ENCODE measurements at places on chromosomes 2 and 18.

- no peak for DNase-seq
These were observed 42.1 kb downstream of the FARSB start for GRCh38 chr2:222613715-222614331.

DNA sequence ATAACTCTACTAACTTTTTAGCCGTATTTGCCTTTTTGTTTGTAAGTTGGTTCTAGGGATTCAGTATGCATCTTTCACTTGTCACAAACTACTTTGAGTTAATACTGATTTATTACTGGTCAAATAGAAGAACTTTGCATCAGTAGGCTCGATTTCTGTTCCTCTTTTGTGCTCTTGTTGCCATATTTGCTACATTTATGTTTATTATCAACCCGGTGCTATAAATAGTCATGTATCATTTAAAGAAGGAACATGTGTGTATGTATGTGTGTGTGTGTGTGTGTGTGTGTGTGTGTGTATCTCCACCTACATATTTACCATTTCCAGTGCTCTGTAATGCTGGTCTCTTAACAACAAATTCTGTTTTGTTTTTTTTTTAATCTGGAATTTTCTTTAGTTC, 79.6 kb upstream of the B3GNT7 start:
- DNase-seq = no peak

GRCh38 chr2:67806816-67807215, 256.0 kb downstream of the C1D start:
- no peak for DNase-seq

- DNase-seq = no peak
These were observed 978 bp upstream of the TUBA4A start for GRCh38 chr2:219254590-219255201.

- no peak for DNase-seq
These were observed 31.4 kb upstream of the PHLPP1 start for GRCh38 chr18:62683935-62684334.

DNA sequence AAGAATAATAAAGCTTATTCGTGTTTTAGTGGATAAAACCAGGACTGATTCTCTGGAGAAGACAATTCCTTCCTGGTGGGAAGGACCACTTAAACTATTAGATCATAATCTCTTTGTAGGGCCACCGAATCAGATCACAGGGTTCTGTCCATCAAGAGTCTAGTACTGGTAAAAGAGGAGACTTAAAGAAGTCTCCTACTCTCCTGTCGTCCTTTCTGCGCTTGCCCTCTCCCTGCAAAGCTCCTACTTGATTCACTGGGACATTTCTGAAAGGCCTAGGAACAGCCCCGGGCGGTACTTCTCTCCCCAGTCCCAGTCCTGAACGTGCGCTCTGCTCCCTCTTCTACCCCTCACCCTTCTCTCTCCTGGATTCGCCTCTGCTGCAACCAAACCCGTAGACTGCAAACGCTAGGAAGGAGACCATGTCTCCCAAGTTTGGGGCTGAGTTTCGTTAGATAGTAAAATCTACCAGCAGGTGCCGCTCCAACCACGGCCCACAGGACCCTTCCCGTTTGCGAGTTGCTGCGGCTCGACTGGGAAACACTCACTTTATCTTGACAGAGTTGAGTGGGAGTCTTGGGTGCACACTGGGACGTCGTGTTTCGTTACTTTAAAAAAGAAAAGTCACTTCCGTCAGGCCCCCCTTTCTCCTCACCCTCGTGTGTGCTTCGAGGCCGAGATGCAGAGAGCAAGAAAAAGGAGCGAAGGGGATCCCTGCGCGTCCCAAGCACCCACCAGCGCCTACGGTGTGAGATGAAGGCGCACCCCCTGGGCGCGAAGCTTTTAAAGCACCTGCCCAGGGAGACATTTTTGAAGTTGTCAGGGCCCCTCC, 923 bp downstream of the FIGLA start:
- DNase-seq = no peak

DNA sequence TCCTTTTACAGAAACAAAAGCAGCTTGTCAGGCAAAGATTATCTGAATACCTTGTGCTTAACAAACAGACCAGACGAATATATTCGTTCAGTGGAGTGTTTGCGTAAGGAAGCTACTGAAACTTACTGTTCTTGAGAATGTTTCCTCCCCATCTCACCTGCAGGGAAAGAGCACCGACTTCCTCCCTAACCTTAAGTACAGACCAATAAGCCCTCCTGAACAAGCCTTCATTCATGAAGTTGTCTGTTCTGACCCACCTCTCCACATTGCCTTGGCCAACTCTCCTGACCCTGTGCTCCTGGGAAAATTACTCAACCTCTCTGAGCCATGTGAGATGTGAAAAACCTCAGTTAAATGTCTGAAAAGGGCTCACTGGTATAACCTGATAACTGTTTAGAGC, 35.2 kb downstream of the STK39 start:
- DNase-seq = no peak

DNA sequence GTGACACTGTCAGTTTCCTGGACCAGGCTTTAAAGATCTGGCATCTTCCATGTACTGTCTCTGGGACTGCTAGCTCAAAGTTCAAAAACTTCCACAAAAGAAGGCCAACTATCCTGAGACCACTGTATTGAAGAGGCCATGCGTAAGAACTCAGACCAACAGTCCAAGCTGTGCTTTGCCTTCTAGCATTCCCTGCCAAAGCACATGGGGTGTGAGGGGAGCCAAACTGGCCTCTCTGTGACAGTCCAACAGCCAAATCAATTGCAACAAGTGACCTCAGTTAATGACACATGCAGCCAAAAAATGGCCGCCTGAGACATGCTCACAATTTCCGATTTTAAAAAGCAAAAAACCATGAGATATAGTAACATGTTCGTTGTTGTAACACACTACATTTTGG, 160.3 kb upstream of the CDH19 start:
- no peak for DNase-seq

- no peak for DNase-seq
These were observed 250.5 kb downstream of the LOXHD1 start for GRCh38 chr18:46406539-46406932.

DNA sequence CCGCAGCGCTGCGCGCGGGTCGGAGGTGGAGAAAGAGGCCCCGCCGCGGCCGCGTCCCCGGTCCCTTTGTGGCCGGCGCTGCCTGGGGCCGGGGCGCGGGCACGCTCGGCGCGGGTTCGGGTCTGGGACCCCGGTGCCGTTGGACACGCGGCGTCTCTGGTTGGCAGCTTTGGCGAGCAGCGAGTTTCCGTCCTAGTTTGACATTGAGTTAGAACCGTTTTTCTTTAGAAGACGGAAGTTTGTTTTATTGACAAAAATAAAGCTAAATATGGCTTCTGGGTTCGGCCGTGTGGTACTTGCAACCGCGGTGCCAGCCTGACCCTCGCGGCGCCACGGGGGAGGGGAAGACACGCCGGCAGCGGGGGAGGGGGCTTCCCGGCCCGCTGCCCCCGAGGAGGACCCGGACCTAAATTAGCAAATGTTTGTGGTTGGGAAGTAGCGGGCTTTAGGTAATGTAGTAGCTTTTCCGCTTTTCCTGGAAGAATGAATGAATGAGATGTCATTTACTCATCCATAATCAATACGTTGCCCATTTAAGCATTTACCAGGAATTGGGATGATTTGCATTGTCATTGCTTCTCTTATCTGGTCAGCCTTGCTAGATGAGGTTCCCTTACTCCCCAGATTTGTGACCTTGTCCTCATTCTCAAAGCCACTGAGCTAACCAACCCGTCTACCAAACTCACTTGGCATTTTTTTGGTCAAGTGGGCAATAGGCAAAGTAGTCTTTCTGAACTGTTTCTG, 530 bp downstream of the GALNT1 start:
- DNase-seq = no peak

GRCh38 chr2:237665713-237666143, 38.3 kb downstream of the LRRFIP1 start:
- no peak for DNase-seq

DNA sequence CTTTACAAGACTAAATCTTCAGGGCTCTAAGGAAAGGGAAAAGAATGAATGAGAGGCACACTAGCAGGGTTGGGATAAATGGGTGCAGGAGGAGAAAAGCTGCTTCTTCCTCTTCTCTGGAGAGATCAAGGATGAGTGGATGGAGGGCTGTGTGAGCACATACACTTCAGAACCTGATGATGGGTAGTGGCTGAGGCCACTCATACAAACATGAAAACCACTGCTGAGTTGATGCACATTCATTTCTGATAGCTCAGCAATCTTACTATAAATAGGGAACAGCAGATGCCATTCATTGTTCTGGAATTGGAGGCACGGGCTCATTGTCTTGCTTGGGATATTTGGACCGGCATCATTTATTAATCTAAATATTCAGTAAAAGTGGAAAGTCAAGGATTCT, 152.4 kb upstream of the KCTD1 start:
- DNase-seq = no peak

DNA sequence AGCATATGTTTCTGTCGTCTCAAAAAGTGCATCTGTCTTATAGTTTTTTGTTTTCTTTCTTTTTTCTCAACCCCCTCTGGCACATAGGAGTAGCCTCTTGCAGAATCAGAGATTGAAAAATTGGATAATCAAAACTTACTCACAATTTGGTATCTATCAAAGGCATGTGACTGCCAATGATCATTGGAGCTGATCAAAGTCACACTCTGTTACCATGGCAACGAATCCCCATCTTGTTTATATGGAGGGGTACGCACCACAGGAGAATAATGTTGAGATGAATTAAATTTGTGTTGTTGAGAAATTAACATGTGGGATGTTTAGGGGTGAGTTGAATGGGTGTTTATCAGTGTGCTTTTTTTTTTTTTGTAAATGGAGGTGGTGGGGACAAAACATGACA, 458.3 kb upstream of the FANCL start:
- DNase-seq = no peak

DNA sequence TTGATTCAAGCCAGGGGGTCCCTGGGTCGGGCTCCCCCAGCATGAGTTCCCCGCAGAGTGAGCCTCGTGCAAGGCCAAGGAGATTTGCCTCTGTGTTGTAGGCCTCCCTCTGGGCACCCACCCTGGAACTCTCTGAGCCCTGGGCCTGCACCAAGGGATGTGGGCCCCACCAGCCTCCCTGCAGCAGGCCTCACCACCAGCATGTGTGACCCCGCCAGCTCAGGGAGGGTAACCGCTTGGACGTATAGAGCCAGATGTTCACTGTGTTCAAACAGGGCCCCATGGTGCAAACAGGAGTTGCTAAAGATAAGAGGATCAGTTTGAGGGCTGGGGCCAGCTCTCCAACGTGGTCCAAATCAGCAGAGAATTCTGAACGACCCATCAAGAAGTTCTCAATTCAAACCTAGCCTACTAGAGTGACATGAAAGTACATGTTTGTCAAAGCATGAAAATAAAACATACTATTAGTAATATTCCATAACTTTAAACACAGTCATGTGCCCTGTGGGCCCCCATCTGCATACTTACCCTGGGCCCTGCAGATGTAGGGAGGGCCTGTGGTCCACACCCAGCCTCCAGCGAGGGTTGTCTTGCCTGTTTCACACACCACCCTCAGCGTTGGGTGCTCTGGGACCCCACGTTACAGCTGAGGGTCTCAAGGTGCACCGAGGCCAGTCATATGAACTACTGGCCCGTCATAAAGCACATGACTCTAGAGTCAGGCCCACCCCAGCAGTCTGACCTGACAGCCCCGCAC, 5.5 kb upstream of the TUBB6 start:
- DNase-seq = no peak

- DNase-seq = no peak
These were observed 16.4 kb upstream of the NFU1 start for GRCh38 chr2:69453475-69454129.

GRCh38 chr2:237901932-237902850, 42.8 kb downstream of the RAMP1 start:
- no peak for DNase-seq

- DNase-seq = no peak
These were observed 135.8 kb downstream of the LDLRAD4 start for GRCh38 chr18:13354402-13354801.

DNA sequence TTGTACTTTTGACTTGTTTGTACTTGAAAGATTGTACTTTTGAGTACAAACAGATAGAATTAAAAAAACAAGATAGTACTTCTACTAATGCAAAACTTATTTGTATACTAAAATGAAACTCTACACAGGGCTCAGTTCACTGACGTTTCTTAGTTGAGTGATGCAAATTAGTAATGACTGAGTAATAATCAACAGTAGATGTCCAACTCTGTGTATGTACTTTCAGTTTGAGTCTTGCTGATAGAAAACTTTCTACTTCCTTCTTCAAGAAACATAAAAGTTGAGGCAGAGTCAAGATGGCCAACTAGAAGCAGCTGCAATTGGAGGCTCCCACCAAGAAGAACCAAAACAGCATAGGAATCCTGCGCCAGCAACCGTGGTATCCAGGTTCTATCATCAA, 585.0 kb downstream of the NR4A2 start:
- no peak for DNase-seq

- DNase-seq = no peak
These were observed 32.7 kb upstream of the C1GALT1C1L start for GRCh38 chr2:43708891-43709290.

- DNase-seq = no peak
These were observed 721.0 kb downstream of the PLCL1 start for GRCh38 chr2:198525211-198525969.

GRCh38 chr2:238155761-238156694, 2.7 kb upstream of the ERFE start:
- no peak for DNase-seq

GRCh38 chr2:66460031-66460430, 25.1 kb downstream of the MEIS1 start:
- no peak for DNase-seq

- DNase-seq = no peak
These were observed 29.1 kb upstream of the CSRNP3 start for GRCh38 chr2:165440367-165440766.

GRCh38 chr2:106107509-106108131, 86.5 kb downstream of the UXS1 start:
- no peak for DNase-seq

GRCh38 chr2:44051593-44052347, 56.0 kb upstream of the LRPPRC start:
- no peak for DNase-seq

GRCh38 chr2:39733070-39733674, 45.9 kb downstream of the THUMPD2 start:
- DNase-seq = no peak

- DNase-seq = no peak
These were observed 71.6 kb upstream of the ACAA2 start for GRCh38 chr18:49884959-49885358.

DNA sequence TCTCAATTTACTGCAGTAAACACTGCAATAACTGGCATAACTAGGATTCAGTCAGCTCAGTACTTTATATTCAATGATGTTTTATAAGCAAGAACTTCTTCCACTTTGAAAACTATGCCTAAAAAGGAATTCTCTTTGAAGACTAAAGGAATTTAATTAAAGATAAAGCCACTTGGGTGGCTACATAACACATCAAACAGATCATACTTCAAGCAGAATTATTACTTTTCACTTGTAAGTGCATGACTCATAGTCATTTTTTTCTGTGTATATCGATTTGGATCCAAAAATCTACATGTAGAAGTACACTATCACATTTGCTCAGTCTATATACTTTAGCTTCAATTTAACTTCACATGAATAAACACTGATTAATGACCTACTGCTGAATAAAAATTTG, 4.0 kb downstream of the KANSL1L start:
- no peak for DNase-seq

DNA sequence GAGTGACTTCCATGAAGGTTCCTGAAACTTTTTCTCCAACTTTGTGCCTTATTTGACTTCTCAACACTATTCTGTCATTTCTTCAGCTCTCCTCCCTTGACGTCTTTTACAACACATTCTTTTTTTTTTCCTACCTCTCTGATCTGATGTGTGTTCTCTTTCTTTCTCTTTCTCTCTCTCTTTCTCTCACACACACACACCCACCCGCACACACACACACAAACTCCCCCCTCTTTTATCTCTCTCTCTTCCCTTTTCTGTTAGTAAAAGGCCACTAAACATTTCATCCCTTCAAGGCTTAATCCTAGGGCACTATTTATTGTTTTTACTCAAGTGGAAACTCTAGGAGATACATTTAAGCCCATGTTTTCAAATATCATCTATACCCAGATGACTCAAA, 107.8 kb upstream of the CNTNAP5 start:
- no peak for DNase-seq
